Stromal cell of bone marrow (primary cell): ENCODE measurements at places on chromosomes 12 and 14.

- DNase-seq = no peak
These were observed 24.6 kb downstream of the RIMKLB start for GRCh38 chr12:8722286-8722800.

GRCh38 chr12:2266666-2267620 lies 214.2 kb downstream of the CACNA1C start:
- no peak for DNase-seq

DNA sequence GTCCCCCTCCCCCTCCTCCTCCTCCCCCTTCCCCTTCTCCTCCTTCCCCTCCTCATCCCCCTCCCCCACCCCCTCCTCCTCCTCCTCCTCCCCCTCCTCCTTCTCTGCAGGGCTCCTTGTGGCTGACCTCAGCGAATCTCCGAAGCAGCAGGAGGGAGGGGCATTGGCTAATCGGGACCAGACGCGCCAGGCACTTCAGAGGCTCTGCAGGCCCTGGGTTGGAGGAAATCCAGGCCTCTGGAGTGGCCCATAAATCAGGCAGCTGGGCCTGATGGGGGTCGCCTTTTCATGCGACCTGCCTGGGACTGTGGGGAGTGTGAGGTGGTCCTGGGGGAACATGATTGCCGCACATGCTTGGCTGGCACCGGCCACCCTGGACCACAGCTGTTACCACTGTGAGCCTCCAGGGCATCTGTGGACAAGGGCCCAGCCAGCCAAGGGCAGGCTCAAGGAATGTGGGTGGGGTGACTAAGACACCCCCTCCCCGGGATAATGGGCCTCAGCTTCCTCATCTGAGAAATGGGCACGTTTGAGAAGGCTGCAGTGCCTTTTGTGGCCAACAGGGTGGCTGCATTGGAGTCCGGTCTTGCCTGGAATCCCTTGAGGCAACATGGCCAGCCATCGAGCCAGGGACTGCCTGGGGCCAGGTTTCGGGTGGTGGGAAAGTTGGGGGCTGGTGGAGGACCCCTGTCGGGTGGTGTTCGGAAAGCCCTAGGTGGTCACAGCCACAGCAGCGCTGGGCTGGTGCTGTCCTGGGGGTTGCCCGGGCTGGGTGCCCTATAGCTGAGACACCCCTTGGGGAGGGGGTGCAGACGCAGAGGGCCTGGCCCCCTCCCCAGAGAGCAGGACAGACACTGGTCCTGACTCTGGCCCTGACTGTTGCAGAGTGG lies 12.0 kb downstream of the KIF26A start:
- no peak for DNase-seq

- DNase-seq = no peak
These were observed 3.0 kb downstream of the GZMB start for GRCh38 chr14:24630872-24631477.

DNA sequence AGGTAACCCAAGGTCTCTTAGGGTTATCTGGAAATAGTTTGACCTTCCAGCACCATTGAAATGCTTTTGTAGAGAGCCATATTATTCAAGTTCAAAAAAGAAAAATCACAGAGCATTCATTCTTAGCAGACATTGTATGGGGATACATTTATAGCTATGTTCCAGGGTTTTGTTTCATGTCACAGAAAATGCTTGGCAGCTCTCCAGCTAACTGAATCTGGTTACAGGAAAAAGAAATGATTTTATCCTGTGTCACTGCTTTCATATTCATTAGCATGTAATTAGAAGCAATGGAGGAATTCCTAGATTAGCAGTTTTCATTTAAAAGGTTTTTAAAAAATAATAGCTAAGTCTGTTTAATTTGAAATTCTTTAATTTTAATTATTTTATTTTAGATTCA lies 78.9 kb downstream of the SNAPC1 start:
- DNase-seq = no peak

- no peak for DNase-seq
These were observed 16.5 kb upstream of the YY1 start for GRCh38 chr14:100222224-100223093.

DNA sequence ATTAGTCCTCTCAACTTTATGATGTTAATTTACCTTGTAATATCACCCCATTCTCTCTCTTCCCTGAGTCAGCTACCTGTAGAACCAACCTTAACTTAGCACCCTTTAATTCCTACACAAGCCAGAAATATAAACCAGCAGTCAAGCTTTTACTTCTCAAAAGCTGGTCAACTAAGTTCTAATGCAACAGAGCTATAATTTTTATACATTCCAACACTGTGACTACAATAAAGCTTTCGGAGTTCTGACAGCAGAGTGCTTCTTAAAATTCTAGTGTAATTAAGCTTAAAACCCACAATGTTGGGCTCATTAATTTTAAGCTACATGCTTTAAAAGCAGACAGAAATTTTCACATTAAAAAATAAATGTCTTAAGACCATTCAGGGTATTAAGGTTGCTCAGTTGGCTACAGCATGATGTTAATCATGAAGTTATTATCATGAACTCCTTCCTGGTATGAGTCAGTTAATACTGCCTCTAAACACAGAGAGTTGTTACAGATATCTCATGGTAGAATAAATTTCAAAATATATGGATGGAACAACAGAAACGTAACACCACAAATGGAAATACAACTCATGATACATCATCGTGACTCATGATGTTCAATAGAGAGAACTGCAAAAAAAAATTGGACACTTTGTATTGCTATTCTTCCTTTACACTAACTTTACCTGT lies 126.7 kb downstream of the EPS8 start:
- DNase-seq = peak; percentile 90

DNA sequence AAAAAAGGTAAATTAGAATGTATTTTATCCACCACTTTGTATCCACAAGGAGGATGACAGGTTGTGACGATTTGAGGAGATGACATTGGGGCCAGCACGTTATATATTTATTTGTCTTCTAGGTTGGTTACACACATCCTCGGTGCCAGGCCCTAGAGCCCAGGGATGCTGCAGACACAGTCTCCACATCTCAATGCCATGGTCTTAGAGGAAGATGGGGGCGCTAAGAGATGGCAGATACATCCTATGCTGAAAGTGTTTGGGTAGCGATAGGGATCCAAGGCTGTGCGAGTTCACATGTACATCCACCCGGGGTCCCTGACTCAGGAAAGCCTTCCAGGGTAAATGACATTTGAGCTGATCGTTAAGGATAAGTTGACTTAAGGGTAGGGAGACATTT lies 193.1 kb upstream of the GSC start:
- DNase-seq = no peak

DNA sequence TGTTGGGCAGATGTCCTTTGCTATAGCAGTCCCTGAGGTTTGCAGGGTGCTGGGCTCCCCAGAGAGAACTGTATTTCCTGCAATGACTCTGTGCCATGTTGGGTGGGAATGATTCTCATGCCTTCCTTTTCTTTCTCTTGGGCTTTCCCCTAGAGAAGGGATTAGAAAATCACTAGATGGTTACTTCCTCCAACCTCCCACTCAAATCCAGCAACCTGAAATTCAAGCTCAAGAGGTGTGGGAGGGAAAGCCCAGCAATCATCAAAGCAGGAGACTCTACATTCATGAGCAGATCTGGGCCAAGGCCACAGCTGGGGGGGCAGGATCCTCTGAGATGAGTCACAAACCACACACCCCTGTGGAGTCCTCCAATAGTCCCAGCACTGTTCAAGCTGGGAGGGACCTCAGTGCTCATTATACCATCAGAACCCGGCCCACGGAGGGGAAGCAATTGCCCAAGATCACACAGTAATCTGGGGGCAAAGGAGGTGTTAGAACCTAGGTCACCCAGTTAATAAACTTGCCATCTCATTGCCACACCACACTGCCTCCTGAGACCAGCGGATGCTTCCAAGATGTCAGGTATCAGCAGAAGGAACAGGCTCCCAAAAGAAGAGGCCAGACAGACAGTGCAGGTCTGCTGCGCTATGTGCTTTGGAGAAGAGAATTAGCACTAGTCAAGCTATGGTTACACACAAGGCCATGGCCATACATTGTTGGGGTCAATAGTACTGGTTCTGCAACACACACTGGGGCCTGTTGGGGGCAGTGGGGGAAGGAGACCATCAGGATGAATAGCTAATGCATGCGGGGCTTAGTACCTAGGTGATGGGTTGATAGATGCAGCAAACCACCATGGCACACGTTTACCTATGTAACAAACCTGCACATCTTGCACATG lies 65.7 kb downstream of the TTC9 start:
- peak; percentile 59 for DNase-seq

DNA sequence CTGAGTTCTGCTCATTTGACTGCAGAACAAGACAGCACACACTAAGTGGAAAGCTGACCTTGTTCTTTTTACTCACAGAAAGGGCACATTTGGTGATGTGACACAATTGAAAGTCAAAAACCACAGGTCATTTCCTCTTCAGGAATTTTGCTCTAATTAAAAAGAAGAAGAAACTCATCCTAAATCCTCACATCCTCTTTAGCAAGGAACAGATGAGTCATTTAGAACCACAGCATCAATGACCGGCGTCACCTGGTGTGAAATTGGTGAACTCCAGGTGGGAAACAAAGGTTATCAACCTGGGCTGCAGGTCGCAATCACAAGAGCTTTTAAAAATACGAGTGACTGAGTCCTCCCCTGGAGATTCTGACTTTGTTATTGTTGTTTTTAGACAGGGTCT lies 2.9 kb upstream of the RNU6-8 start:
- no peak for DNase-seq

GRCh38 chr12:111367661-111368221 lies 1.2 kb downstream of the PHETA1 start:
- no peak for DNase-seq

DNA sequence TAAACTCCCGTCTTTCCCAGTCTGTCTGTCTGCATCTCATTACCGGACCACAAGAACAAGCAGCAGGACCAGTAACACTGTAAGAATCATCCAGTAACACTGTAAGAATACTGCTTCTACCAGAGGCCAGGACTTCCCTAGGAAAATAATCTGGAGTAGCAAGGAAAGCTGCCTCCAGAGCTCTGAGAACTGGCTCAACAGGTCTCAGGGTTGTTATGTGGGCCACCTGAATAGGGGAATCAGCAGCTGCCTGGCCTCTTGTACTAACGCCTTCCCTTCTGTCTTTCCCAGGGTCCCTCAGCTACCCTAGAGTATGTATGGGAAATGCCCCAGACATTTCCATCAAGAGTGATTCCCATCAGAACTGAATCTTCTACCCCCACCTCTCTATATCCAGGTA lies 954 bp upstream of the SLC39A2 start:
- no peak for DNase-seq

GRCh38 chr12:96335270-96335669 lies 65.0 kb downstream of the CDK17 start:
- DNase-seq = no peak

DNA sequence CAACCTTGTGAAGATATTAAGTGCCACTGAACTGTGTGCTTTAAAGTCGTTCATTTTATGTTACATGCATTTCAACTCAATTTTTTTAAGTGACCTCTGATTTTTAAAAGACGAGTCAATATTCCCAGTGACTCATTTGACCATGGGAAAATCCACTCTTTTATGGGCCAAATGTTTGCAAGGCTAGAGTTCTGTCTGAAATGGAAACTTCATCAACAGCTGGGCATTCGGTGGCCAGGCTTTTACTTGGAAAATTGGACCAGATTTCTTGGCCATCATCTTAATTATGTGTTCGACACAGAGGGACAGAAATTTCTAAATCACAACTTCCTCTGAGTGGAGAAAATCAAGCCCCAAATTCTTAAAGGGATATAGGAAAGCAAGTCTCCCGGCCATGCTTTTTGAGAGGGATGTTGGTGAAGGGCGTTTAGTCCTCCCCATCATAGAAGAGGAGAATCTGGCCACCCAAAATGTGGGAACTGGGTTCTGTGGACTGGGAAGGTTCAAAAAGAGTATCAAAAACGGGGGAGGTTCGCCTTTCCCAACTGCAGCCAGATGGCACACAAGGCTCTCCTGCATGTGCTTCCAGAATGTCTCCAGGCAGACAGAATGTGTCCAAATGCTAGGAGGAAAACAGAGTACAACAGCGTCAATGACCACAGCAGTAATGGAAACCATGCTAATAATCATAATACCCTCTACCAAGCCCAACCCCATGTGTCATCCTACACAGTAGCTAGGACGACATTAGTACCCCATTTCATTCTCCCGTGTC lies 40.9 kb upstream of the FZD10 start:
- DNase-seq = no peak

DNA sequence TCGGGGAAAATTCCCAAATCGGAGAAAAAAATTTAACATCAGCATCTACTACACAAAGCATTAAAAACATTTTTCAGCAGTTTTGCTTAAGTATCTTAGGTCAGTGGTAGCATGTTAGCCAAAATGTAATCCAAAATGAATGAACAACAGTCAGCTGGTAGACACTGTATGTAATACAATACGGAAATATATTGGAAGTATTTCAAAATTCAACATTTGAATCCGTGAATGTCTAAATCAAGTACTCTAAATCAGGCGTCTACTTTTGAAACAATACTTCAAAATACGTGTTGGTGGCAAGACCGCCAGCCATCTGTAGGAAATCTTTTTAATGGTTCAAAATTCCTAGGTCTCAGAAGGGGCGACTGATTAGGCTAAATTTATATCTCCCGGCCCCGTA lies 1.1 kb downstream of the SCAF11 start:
- DNase-seq = no peak

DNA sequence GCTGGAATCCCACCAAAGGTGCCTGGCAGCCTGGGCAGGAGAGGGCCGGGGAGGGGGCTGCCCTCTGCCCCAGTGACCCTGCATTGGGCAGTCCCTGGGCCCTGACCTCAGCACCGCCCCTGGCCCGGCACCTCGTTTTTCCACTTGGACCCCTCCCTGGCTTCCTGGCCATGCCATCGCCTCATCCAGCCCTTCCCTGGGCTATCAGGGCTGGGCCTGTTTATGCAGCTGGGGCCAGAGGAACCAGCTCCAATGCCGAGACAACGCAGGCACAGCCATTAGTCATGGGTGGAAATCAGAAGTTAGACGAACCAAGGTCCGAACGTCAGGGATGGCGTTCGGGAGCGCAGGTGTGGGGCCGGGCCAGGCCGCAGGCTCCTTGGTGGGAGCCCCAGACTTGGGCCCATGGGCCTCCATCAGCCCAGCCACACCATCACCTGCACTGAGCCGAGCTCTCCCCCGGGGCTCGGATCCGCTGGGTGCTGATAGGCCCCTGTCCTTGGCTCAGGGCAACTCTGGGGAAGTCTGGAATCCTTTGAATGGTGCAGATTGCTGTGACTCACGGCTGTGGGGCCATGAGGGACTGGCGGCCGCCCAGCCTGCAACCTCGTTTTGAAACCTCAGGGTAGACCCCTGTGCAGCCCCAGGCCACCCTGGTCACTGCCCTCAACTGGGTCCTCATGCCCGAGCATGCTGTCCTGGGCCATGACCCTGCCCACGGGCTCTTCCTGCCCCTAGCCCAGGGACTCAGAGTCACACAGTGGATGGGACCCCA lies 169.4 kb downstream of the KIF26A start:
- DNase-seq = no peak

GRCh38 chr14:98120831-98121464 lies 1151.0 kb downstream of the BCL11B start:
- DNase-seq = no peak

DNA sequence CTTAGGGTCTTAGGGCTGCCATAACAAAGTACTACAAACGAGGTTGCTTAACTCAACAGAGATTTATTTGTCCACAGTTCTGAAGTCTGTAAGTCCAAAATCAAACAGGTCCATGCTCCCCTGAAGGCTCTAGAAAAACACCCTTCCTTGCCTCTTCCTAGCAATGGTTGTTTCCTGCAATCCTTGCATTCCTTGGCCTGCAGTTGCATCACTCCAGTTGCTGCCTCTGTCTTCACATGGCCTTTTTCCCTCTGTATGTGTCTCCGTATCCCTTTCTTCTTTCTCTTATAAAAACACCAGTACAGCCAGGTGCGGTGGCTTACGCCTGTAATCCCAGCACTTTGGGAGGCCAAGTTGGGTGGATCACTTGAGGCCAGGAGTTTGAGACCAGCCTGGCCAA lies 17.4 kb downstream of the KCNMB4 start:
- no peak for DNase-seq
